ENCODE measurements at places on chromosomes 6 and 20.
A peak's percentile ranks its signal among the peaks of the same experiment; 100 is the strongest.

DNA sequence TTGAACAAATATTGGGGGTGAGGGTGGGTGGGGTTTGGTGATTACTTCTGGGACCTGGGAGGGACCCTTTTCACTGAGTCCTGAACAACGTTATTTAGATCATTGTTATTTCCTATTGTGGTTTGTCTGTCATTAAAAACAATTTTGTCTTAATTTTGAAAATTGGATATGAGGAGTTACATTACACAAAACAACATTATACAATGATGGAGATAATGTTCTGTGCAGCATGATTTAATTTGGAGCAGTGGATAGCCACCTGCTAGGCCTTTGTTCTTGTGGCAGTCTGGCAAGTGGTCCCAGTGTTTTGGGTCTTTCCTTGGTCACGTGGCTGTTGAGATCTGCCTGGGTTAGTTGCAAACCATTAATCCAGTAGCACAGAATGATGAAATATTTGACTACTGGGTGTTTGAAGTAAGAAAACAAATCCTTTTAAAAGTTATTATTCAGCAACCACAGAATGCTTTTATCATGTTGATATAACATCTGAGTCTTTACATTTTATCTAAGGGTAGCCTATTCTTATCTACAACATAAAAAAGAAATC lies 172.8 kb downstream of the CDKAL1 start:
- no peak for DNase-seq

GRCh38 chr20:1467355-1468116 lies 887 bp upstream of the NSFL1C start:
- DNase-seq: peak; percentile 98

GRCh38 chr6:33172688-33173534 lies 19.4 kb downstream of the COL11A2 start:
- DNase-seq: no peak

DNA sequence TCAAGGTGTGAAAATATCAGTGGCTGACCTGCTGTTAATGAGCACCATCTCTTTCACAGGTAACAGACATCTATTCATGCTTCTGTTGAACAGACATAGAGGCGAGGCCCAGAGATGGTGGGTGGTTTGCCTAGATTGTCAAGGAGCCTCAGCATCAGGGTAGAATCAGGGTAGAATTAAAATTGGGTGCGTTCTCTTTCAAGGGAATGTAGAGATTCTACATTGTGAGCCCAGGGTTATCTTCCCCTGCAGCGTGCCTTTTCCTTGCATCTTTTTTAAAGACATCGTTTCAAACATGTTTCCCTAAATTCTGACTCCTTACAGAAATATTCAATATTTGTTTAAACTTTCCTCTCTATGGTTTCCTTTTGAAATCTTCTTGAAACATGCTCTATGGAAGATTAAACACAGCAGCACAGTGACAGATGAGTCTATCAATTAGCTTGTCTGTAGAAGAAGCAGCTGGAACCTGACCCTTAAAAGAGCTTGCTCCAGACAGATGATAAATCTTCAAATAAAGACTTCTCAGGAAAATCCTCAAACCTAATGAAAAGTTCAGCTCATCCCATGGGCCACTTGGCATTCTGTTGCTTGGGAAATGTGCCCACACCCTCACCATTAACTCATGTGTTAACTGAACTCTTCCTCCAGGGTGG lies 119.8 kb downstream of the IPCEF1 start:
- DNase-seq: no peak
